M059J (cell line): ENCODE measurements at places on chromosomes 5 and 9. TPM values are rescaled to one million over a fixed set of nuclear protein-coding genes. Genes with fewer than 3 reads are reported as not detected.

DNA sequence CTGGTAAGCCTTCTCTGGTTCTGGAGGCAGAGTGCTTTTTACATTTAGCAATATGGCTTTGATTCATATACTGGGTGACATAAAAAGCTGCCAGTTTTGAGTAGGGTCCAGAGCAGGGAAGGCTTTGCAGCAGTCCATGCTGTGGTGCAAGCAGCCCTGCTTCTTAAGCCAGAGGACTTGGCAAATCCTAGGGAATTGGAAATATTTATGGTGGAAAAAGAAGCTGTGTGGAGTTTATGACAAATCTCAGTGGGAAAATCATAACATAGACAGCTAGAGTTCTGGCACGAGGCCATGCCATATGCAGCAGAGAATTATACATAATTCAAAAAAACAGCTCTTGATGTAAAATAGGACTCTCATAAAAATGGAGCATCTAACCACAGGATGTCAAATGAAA is 536.4 kb downstream of the RASEF start:
- DNase-seq: no peak

DNA sequence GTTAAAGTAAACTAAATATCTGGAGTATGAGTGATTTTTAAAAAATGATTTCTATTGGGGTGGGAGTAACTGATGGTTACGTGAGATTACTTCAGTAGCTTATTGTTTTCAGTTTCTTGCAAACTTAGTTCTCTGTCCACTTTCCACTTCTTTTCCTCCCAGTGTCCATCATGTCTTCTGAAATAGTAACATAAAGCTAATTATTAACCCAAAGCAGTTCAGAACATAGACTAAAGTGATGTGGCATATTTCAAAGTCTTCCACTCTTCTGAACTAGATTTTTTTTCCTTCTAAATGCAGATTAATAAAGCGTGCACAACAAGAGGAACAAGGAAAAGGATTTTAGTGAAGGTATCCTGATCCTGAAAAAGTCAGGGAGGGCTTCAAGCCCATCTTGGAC is 114.1 kb downstream of the MAN2A1 start:
- DNase-seq: no peak

Gene TRPM6
- total RNA-seq: 0.49 and 1.6 TPM in 2 replicates

DNA sequence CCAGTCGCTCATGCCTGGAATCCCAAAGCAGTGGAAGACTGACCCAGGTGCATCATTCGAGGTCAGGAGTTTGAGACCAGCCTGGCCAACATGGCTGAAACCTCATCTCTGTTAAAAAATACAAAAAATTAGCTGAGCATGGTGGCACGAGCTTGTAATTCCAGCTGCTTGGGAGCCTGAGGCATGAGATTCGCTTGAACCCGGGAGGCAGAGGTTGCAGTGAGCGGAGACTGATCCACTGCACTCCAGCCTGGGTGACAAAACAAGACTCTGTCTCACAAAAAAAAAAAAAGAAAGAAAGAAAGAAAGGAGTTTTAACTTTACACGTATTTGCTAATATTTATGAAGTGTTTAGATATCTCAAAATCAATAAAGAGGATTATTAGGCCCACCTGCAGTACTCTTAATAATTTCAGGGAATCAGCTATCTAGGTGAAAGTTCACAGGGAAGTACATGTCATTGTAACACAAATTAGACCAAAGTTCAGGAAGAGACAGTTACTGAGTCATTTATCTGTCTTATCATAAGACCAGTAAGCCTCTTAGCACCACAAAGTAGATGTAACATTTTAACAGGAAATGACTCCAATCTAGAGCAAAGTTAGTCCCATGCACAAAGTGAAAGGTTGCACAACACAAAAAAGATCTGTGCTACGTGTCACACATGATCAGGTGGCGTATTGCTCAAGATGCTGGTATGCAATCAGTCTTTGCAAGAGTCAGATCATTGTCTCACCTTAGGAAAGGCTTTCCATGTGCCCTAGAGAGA is 34.1 kb upstream of the PLIN2 start:
- DNase-seq: peak; percentile 98

DNA sequence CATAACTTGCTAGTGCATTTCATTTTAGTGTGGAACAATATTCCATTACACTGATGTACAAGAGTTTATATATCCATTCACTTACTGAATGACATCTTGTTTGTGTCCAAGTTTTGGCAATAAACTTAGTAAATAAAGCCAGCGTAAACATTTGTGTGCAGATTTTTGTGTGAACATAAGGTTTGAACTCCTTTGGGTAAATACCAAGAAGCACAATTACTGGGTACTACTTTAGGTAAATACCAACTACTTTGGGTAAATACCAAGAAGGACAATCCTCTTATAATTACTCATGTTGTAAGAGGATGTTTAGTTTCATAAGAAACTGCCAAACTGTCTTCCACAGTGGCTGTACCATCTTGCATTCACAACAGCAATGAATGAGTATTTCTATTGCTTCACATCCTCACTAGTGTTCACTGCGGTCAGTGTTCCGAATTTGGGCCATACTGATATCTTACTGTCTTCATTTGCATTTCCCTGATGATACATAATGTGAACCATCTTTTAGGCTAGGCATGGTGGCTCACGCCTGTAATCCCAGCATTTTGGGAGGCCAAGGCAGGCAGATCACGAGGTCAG is 2.3 kb upstream of the SYK start:
- DNase-seq: no peak

DNA sequence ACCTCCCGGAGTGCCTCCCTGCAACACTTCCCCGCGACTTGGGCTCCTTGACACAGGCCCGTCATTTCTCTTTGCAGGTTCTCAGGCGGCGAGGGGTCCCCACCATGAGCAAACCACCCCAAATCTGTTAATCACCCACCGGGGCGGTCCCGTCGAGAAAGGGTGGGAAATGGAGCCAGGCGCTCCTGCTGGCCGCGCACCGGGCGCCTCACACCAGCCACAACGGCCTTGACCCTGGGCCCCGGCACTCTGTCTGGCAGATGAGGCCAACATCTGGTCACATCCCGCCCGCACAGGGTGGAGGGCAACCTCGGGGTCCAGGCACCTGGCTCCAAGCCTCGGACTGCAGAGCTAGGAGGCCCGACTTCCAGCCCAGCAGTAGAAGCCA is 776 bp upstream of the TERT start:
- DNase-seq: no peak

GRCh38 chr5:154840435-154841272 is 9.7 kb downstream of the FAXDC2 start:
- DNase-seq: no peak

Gene FBP2
- not detected in 2 replicates for total RNA-seq

Gene OR1N2
- total RNA-seq: not detected in 2 replicates

GRCh38 chr9:103721056-103721455 is 373.1 kb upstream of the SMC2 start:
- DNase-seq: no peak

DNA sequence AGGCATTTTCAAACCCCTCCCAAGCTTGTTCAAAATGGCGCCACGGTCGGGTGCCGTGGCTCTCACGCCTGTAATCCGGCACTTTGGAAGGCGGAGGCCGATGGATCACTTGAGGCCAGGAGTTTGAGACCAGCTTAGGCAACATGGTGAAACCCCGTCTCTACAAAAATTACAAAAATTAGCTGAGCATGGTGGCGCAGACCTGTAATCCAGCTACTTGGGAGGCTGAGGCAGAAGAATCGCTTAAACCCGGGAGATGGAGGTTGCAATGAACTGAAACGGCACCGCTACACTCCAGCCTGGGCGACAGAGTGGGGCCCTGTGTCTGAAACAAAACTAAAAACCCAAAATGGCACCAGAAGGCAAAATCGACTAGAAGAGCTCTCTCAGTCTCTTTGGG is 142.0 kb downstream of the MTX3 start:
- no peak for DNase-seq

DNA sequence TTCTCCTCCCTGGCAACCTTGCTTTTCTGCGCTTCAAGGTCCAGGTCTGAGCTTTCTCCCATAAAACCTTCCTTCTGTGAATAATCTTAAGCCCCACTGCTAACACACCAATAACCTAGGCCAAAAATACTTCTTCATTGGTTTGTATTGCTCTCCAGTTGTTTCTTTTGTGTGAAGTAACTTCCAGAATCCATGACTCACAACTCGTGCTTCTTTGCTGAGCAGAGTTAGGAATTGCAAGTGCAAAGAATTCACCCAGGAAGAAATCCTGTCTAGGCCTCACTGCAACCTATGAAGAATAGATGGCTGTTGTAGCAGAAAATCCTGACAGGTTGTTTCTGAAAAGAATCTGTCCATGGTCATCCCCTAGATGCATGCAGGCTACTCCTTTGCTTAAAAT is 295.7 kb downstream of the MED10 start:
- no peak for DNase-seq

DNA sequence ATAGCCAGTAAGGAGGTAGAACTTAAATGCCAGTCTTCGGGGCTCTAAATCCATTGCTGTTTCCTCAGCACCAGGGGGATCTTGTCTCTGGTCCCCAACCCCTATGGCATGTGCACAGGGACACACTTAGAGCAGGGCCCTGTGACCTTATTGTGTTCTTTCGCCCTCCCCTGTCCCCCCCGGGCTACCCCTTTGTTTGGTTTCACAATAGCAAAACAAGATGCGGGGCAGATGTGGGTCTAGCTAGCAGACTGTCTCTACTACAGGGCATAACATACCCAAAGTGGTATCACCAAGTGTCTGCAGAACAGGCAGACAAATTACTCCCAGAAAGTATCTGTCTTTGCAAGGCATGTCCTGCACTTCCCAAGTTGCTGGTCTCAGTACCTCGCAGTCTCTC is 2.1 kb downstream of the FBLL1 start:
- DNase-seq: no peak

Gene CTXN3
- total RNA-seq: not detected in 2 replicates
